ENCODE measurements at places on chromosomes 7 and 10.
A peak's percentile ranks its signal among the peaks of the same experiment; 100 is the strongest.

DNA sequence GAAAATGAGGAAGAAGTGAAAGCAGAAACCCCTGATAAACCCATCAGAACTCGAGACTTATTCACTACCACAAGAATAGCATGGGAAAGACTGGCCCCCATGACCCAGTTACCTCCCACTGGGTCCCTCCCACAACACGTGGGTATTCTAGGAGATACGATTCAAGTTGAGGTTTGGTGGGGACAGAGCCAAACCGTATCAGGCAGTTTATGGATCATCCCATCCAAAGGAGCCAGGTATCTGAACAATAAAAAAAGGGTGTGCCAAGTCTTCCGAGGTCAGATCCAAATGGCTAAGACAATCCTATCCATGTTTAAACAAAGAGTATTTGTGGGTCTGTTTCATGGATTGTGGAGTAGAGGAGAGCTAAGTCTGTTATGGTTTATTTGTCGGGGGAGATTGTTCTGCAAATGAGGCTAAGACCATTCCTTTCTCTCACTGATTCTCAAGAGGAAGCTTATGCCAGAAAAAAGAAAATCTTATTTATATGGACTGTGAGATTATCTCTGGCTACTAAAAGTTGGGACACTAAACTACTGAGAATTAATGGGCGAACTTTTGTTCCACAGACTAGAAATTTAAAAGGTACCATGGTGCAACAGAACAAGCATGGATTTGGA, 203.7 kb downstream of the IPMK start:
- H3K4me3 ChIP-seq = no peak overlapping the region
- peaks cover 3% of the 10 kb centered on the region for H3K36me3 ChIP-seq
- H3K27ac ChIP-seq = no peak overlapping the region
- peaks cover 40% of the 10 kb centered on the region for H3K27me3 ChIP-seq
- DNase-seq = no peak

DNA sequence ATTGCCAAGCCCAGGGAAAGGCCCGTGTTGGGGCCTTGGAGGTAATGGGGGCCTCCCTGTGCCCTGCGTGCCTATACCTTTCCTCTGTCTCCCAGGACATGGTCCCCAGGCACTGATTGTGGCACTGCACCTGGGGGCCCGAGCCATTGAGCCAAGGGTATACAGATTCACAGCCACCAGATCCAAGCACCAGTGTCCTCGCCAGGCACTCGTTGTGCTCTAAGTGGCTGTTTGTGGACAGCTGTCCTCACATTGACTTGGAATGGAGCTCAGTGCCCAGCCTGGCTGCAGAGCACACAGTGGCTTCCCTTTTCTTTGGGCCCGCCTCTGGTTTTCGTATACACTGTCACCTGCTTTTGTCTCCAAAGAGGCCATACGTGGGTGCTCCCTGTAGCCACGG, 72.0 kb upstream of the BTBD16 start:
- H3K27ac ChIP-seq = no peak overlapping the region
- H3K4me3 ChIP-seq = no peak overlapping the region
- DNase-seq = no peak
- no peaks in the 10 kb centered on the region for H3K4me1 ChIP-seq
- H3K27me3 ChIP-seq = peaks cover 2% of the 10 kb centered on the region

GRCh38 chr7:42024537-42024936, 212.5 kb downstream of the GLI3 start:
- H3K27ac ChIP-seq = no peak overlapping the region
- no peak for DNase-seq
- H3K36me3 ChIP-seq = no peaks in the 10 kb centered on the region

DNA sequence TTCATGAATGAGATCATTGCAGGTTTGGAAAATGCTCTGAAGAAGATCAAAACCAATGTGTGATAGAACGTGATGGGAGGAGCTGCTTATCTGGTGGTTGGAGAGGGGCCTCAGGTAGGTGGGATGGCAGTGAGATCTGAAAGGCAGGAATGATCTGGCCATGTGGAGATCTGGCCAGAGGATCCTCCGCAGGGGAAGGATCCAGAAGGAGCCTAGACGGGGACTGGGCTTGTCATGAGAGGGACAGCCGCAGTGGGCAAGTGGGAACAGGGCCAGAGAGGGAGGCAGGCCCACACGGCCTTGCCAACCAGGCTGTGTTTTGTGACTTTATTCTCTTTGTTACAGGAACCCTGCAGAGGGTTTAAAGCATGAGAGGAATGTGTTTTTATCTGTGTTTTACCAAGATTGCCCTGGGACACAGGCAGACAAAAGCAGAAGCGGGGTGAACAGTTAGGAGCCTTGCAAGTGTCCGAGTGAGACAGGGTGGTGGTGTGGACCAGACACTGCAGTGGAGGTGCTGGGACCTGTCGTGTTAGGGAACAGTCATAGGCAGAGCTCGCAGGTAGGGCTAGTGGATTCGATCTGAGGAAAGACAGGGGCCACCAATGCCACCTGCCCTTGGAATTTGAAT, 66.6 kb downstream of the TLL2 start:
- no peak overlapping the region for H3K4me3 ChIP-seq
- no peak overlapping the region for H3K27ac ChIP-seq
- no peaks in the 10 kb centered on the region for H3K4me1 ChIP-seq
- peaks cover 44% of the 10 kb centered on the region for H3K27me3 ChIP-seq

DNA sequence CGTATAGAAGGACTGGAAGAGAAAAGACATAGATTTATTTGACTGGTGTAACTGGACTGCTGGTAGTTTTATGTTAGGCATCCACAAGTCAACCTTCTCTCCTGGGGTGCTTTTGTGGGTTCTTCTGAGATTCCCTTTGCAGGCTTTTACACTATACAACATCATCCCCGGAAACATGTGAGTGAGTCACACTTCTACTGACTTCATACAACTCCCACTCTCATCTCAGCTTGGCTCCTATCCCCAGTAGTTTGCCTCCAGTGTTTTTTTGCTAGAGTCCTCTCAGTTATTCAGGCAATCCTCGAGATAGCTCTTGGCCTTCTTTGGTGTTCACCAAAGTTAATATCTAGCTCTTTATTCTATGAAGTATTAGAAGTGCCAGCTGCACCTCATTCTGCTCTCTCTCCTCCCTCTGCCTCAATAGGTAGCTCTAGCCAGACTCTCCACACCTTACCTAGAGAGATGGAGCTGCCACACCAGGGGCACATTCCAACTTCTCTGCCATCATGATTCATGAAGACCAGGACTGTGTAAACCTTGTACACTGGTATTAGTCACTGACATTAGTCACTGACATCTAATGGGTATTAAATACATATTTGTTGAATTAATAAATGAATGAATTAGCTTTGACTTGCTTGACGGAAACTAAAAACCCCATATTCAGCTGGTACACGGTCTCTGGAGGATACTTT, 281.9 kb downstream of the PPP1R3A start:
- H3K36me3 ChIP-seq = no peaks in the 10 kb centered on the region
- H3K4me3 ChIP-seq = no peak overlapping the region
- no peak overlapping the region for H3K27ac ChIP-seq
- no peaks in the 10 kb centered on the region for H3K4me1 ChIP-seq

GRCh38 chr7:130894146-130894908, 160.3 kb upstream of the KLF14 start:
- peaks cover 64% of the 10 kb centered on the region for H3K4me1 ChIP-seq
- peak overlapping the region; percentile 48 for H3K4me3 ChIP-seq
- no peak for DNase-seq
- peak overlapping the region; percentile 81 for H3K27ac ChIP-seq

- no peak overlapping the region for H3K4me3 ChIP-seq
- H3K4me1 ChIP-seq = peaks cover 57% of the 10 kb centered on the region
- H3K27me3 ChIP-seq = no peaks in the 10 kb centered on the region
- H3K27ac ChIP-seq = no peak overlapping the region
- DNase-seq = no peak
Measured at GRCh38 chr10:60704471-60704870, 73.8 kb upstream of the CDK1 start.

DNA sequence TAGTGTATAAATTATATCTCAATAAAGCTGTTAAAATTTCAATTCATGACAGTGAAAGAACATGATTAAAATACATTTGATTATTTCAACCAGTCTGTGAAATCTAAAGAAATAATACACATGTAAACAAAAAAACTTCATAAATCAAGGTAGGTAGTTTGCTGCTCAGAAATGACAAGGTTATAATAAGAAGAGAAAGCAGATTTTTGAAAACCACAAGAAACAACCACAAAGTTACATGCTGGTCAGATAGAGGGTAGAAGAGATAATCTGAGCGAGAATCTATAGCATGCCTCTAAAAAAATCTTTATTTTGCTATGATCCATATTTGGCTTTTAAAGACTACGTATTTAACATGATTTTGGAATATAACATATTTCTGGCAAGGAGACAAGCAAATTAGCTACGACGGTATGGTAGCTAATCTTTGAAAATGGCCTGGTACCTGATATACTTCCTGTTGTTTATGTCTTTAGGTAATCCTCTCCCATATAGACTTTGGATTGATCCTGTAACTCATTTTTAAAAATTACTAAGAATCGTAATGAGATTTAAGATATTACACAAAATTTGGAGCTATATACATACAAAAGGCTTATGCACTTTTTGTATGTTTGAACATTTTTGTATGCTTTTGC, 23.5 kb upstream of the VCL start:
- no peaks in the 10 kb centered on the region for H3K27me3 ChIP-seq
- peaks cover 16% of the 10 kb centered on the region for H3K4me1 ChIP-seq
- peak overlapping the region; percentile 48 for H3K4me3 ChIP-seq
- H3K36me3 ChIP-seq = no peaks in the 10 kb centered on the region
- DNase-seq = no peak

DNA sequence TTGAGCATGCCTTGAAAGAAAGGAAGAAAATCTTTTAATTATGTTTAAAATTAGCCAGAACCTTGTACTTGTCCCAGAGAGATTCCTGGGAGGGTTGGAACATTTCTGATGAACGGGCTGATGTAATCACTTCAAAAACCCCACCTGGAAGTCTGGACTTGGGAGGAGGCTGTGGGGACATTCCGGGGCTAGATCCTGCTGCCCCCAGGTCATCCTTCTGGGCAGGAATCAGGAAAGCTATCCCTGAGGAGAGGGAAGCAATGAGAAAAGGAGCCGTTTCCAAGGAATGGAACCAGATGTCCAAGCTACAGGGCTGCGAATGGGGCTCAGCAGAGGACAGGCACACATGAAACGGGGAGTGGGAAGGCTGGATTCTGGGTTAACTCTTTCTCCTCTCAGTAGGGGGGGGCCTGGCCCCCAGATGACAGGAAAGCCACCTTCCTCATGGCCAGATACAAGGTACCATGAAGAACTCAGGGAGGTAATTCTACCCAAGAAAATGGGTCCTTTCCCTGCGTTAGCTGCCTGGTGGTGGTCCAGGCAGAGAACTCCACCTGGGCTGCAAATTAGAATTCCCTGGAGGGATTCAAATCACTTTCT, 280.1 kb downstream of the TCF7L2 start:
- H3K27ac ChIP-seq = no peak overlapping the region
- DNase-seq = no peak
- H3K4me1 ChIP-seq = peaks cover 16% of the 10 kb centered on the region
- no peak overlapping the region for H3K4me3 ChIP-seq
- H3K36me3 ChIP-seq = no peaks in the 10 kb centered on the region

GRCh38 chr7:72435366-72435765, 23.2 kb upstream of the CALN1 start:
- no peak overlapping the region for H3K4me3 ChIP-seq
- H3K27ac ChIP-seq = no peak overlapping the region
- peaks cover 7% of the 10 kb centered on the region for H3K27me3 ChIP-seq
- no peaks in the 10 kb centered on the region for H3K36me3 ChIP-seq

GRCh38 chr7:12796397-12797127, 109.1 kb downstream of the ARL4A start:
- no peaks in the 10 kb centered on the region for H3K4me1 ChIP-seq
- no peak for DNase-seq
- no peaks in the 10 kb centered on the region for H3K27me3 ChIP-seq
- H3K27ac ChIP-seq = no peak overlapping the region
- H3K4me3 ChIP-seq = no peak overlapping the region

DNA sequence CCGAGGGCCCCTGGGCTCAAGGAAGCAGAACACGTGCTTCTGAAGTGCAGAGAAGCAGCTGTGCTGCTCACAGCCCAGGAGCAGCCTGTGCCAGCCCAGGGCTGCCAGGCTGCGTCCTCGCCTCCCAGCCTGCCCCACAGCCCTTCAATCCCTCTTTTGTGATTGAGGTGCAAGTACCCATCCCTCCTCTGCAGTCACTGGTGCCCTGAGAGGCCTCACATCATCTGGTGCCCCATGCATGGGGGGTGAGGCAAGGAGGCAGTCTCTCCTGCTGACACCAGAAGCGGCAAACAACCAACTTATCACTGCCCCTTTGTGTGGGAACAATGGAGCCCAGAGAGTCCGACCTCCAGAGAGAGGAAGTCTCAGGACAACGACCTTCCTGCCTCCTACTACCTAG, 49.8 kb upstream of the FGFR2 start:
- no peaks in the 10 kb centered on the region for H3K36me3 ChIP-seq
- DNase-seq = no peak
- H3K27ac ChIP-seq = no peak overlapping the region
- H3K27me3 ChIP-seq = peaks cover 56% of the 10 kb centered on the region

DNA sequence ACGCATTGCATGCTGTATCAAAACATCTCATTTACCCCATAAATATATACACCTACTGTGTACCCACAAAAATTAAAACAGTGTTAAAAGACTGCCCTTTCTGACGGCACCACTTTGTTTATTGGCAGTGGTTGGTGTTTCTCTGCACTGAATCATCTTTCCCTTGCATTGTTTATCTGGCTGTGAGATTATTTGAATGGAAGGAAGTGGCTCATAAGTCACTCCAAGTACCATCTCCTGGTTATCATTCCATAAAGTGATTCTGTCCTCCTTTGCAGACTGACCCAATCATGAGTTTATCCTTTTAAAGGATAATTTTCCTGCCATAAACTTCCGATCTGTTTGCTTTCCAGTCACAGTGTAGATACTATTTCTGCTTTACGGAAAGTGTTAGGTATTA, 183.8 kb downstream of the CAMK1D start:
- H3K4me3 ChIP-seq = no peak overlapping the region
- H3K27ac ChIP-seq = no peak overlapping the region
- no peaks in the 10 kb centered on the region for H3K27me3 ChIP-seq
- no peak for DNase-seq

GRCh38 chr7:131949659-131950058, 393.2 kb upstream of the PODXL start:
- no peaks in the 10 kb centered on the region for H3K36me3 ChIP-seq
- H3K27me3 ChIP-seq = peaks cover 64% of the 10 kb centered on the region
- DNase-seq = no peak
- H3K27ac ChIP-seq = no peak overlapping the region
- no peaks in the 10 kb centered on the region for H3K4me1 ChIP-seq
- H3K4me3 ChIP-seq = no peak overlapping the region

DNA sequence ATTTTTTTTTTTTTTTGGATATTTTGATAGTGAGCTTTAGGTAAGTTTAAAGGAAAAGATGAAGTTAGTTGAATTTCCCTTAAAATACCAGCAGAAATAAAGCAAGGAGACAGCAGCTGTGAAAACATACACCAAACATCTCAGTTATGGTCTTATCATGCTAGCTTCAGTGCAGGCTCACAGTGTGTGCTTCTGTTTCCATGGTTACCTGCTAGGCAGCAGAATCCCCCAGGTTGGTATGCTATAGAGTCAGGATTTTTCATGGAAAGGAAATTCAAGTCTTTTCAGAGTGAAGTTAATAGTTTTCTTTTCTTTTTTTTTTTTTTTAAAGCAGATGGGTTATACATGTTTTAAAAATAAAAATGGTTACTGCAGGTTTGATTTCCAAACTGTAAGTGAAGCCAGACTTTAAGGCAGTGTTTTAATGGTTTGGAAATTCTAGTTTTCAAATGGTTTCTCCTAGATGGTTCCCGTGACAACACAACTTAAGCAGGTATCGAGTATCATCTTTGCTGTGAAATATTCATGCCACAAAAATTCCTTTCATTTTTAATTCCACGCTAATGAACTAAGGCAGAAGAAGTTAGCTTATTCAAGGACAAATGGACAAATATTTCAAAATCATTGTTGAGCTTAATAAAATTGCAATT, 230.9 kb downstream of the BICC1 start:
- no peaks in the 10 kb centered on the region for H3K27me3 ChIP-seq
- no peaks in the 10 kb centered on the region for H3K4me1 ChIP-seq
- no peak for DNase-seq
